ENCODE measurements at places on chromosomes 6 and 20.

- no peak for DNase-seq
Observed at GRCh38 chr6:25492951-25493350, 159.1 kb upstream of the SCGN start.

- peak; percentile 50 for DNase-seq
Observed at GRCh38 chr6:42030585-42031506, 19.5 kb upstream of the TAF8 start.

GRCh38 chr6:26383624-26384417 is 913 bp downstream of the BTN2A2 start:
- DNase-seq = peak; percentile 13

DNA sequence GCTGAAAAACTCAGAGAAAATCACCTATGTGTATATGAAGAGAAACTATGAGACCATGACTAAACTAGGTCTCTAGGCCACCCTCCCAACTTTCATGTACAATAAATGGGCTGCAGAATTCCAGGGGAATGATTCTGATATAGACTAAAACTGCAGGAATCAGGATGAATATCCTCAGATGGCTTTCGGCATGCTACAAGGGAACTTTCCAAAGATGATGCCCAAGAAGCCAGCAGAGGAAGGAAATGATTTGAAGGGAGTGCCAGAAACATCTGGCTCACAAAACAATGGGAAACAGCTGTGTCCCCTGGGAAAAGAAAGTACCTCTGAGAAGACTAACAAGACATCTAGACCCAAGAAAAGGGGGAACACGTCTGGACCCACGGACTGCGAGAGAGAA is 41.1 kb downstream of the PLN start:
- DNase-seq = no peak

- DNase-seq = no peak
Observed at GRCh38 chr6:156464100-156464878, 312.9 kb upstream of the ARID1B start.

DNA sequence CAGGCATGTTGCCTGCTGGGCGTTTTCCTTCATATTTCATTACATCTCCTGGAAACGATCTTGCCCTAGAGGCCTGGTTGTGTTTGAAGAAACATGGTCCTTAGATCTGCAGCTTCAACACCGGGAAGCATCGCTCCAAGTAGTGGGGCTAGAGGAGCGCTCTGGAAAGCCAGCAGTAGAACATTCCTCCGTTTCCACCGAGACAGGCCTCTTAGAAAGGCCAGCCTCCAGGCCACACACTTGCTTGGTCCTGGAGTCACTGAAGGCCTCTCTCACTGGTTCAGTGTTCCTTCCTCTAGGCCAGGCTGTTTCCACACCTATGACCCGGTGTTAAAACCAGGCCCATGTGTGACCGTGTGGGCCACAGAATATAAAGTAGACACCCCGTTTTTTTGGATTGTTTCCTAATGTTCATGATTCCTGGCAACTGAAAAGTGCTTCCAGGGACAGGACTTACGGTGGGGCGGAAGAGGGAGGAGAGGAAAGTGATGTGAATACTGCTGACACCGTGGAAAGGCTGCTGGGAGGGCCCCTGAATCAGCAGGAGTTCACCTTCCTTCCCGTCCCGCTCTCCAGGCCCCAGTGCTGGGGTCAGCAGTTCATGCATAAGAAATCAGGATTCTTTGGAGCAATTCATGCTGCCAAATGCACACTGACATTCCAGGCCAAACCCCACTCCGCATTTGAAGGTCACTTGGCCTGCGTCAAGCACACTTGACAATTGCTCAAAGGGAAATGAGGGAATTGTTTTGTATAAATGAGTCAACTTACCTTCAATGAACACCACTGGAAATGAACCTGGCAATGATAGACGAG is 83.8 kb downstream of the IYD start:
- DNase-seq = no peak

DNA sequence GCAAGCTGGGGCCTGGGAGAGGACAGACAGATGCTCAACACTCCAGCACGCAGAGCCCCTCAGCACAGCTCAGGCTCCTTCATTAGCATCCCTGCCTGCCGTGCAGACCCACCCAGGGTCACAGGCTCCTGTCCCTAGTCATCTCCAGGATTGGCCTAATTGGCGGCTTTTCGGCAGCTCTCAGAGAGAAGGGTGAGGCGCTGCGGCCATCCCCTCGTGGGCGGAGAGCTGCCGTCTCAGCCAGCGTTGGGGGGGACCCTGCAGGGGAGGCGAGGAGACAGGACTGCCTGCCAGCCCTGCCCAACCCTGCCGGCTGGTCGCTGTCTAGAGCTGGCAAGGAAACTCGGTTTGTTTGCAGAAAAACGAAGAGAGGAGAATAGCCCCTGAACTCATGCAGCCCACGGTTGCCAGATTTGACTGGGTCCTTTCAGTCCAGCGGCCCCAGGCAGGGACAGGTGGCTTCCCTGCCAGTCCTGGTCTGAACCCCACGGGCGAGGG is 26.8 kb downstream of the BHLHE23 start:
- DNase-seq = no peak

DNA sequence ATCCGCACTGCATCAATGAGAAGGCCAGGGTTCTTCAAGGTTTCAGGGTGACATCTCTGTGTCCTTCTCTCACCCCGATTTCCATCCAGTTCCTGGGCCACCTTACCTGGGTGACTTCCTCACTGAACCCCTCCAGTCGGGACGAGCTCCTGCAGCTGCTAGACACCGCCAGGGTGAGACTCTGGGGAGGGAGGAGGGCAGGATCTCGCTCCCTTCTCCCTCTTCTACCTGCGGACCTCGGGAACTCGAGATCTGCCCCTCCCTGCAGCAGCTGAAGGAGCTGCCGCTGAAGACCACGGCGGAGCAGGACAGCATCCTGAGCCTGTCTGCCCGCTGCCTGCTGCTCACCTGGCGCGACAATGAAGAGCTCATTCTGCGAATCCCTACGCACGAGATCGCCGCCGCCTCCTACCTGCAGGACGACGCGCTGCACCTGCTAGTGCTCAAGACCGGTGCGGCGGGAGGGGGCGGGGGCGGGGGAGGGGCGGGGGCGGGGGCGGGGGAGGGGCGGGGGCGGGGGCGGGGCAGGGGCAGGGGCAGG is 7.5 kb downstream of the CCM2L start:
- DNase-seq = peak; percentile 43

DNA sequence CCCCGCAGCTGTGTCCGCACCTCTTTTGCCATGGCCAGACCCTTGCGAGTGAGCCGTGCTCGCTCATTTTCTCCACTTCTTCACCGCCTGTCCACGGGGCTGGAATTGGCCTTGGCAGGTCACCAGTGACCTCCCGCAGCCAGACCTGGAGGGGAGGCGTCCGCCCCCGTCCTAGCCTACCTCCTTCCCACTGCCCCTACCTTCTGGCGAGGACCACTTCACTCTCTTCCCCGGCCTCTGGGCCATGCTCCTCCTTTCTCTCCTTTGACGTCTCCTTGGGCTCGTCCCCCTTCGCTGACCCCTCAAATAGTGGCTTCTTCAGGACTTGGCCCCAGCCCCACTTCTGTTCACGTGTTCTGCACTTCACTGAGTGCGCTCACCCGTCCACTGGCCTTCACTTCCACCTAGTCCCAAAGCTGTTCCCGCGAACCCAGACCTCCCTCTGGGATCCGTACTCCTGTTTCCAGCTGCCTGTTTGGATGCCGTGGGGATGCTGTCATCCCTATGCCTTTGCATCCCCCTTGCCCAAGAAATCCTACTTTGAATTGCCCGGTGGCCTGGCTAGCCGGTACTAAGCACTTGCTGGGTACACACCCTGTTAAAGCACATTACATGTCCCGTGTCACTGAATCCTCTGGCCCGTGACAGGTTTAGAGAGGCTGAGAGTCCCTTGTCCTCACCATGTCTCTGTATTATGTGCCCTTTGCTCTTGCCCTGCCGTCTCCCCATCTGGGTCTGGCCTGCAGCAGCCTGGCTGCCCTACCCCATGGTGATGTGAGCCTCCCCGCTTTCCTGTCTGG is 33.0 kb downstream of the SPATA2 start:
- DNase-seq = no peak

GRCh38 chr6:35505999-35506412 is 6.7 kb downstream of the TULP1 start:
- no peak for DNase-seq

DNA sequence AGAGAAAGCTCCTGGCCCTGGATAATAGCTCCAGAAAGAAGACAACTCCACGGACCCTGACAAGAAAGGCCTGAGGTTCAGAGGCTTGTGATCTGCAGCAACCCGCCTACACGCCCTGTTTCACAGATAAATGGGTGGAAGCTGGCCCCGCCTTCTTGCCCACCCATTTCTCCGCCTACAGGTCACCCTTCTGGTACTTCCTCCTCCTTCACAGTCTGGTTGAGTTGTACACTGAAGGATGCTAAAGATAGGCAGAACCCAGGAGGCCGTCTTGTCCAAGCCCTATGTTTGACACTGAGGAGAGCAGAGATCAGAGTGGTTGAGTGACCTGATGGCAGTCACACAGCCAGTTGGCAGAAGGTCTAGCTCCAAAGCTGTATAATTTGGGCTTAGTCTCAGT is 34.2 kb upstream of the MDGA1 start:
- DNase-seq = peak; percentile 63

- DNase-seq = no peak
Observed at GRCh38 chr6:14822679-14823078, 423.2 kb upstream of the JARID2 start.

- no peak for DNase-seq
Observed at GRCh38 chr20:1322511-1323245, 6.3 kb downstream of the SDCBP2 start.

DNA sequence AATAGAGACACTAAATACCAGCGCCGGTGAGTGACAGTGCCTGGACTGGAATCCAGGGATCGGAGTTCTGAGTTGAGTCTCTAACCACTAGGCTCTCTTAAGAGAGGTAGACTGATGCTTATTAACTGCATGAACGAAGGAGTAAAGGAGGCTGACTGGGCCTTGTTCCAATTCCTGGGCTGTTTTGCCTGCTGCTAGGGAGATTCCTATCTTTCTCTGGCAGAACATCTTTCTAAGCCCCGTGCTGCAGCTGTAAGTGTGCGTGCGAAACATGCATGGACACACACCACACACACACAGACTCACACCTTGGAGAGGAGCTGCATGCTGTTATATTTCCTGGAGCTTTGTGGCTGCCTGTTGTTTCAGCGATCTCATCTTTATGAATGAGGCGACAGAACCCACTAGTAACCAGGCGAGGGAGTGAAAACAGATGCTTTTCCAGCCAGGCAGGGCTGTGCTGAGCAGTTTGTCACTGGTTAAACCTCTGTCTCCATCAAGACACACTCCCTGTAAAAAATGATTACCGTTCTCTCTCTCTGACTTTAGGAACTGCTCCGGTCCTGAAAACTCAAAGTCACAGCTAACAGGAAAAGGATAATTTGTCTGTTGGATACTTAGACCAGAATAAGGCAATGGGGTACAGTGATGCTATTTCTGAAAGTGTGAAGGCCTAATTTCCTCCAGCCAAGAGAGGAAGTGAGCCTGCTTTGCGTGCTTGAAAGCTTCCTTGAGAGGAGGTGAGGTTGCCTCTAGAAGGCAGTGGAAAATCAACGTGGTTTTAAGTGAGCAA is 157.4 kb upstream of the ZNF217 start:
- DNase-seq = peak; percentile 12

DNA sequence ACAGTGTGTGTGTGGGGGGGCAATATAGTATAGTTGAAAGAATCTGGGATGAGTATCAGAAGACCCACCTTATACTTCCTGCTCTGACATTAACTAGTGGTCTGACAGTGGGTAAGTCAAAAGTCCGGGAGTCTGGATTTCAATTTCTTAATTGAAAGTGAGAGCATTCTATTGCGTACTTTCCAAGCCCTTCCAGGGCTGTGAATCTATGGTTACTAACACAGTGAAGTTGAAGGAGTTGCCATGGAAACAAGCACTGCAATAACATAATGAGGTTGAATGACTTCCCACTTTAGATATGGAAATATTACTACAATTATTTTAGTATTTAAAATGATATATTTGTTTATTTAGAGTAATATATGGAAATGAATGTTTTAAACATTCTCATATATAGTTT is 80.2 kb downstream of the MLIP start:
- DNase-seq = no peak
